PC-9 (cell line): ENCODE measurements at places on chromosomes 1 and 21.

DNA sequence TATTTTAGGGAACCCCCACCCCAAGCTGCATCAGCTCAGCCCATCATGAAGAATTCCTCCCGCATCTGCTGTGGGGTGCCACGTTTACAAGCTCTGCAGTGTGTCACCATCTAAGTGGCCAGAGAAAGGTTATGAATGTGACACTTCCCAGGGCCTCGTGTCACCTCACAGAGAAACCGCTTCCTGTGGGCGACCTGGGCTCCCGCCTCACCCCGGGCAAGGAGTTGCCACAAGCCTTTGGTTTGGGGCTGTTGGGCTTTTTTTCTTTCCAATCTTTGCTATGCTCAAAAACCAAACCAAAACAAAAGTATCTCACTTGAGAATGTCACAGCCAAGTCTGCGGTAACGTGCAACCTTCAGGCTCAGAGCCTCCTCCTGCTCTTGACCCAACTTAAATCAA is 82.1 kb upstream of the ARHGEF16 start:
- no peaks in the 10 kb centered on the region for H3K4me1 ChIP-seq
- H3K4me3 ChIP-seq, result no peak overlapping the region
- no peak for DNase-seq
- no peak overlapping the region for H3K27ac ChIP-seq
- H3K27me3 ChIP-seq, result peaks cover 99% of the 10 kb centered on the region

DNA sequence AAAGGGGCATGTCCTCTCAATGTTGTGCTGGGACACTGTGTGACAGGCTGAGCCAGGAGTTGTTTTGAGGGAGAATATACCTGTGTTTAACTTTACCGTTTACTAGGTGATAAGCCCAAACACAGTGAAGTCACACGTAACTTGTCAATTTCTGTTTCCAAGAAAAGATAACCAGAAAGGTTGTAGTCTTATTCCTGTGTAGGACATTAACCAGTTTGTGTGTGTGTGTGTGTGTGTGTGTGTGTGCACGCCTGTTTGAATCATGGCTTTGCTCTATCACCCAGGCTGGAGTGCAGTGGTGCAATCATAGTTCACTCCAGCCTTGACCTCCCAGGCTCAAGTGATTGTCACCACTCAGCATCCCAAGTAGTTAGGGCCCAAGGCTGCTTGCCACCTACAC is 83.6 kb downstream of the MRPS6 start:
- no peak overlapping the region for H3K27ac ChIP-seq
- no peaks in the 10 kb centered on the region for H3K36me3 ChIP-seq
- H3K4me1 ChIP-seq, result no peaks in the 10 kb centered on the region
- H3K4me3 ChIP-seq, result no peak overlapping the region
- no peak for DNase-seq
- H3K27me3 ChIP-seq, result no peaks in the 10 kb centered on the region

DNA sequence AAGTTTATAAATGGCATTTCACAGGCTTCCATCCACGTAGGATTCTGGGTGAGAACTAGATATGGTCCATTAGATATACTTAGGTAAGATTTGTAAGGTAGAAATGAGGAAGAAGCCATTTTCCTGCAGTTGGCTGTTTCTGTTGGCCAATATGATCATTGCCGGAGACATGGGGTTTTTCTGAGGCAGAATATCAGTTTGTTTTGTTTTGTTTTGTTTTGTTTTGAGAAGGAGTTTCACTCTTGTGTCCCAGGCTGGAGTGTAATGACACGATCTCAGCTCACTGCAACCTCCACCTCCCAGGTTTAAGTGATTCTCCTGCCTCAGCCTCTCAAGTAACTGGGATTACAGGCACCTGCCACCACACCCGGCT is 8.7 kb upstream of the EYA3 start:
- no peak overlapping the region for H3K27ac ChIP-seq
- H3K4me3 ChIP-seq, result no peak overlapping the region
- no peaks in the 10 kb centered on the region for H3K4me1 ChIP-seq
- no peaks in the 10 kb centered on the region for H3K36me3 ChIP-seq
- DNase-seq, result no peak
- no peaks in the 10 kb centered on the region for H3K27me3 ChIP-seq

DNA sequence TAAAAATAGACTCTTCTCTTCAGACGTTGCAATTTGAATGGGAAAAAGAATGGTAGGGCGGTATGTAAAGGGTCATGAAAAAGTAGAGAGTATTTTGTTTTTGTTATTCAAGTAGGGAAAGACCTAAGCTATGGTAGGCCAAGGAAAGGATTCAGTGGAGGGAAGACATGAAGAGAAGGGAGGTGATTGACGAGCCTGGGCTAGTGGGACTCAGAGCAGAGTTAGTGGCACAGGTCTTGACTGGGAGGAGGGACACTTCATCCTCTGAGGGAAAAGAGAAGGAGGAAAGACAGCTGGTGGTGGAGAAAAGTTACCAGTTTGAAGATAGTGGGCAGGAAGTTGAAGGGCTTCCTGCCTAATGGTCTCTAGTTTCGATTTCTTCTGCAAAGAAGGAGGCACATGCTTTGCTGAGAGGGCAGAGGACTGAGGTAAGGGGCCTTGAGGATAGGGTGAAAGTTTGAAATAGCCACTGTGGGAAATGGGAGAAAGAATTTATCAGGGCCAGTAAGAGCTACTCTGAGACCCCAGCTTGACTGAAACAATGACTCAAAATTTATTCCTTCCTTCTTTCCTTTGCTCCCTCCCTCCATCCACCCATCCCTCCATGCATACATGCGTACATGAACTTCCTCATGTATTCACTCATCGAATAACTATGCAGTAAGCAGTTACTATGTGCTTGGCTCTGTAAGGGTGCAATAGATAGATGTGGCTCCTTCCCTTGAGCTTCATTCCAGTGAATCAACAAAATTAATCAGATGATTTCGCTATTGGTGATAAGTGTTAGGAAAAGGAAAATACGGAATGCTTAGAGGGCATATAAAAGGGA is 4.2 kb downstream of the CD48 start:
- H3K36me3 ChIP-seq, result no peaks in the 10 kb centered on the region
- no peaks in the 10 kb centered on the region for H3K4me1 ChIP-seq
- no peak overlapping the region for H3K4me3 ChIP-seq

- no peaks in the 10 kb centered on the region for H3K36me3 ChIP-seq
- H3K27ac ChIP-seq, result no peak overlapping the region
- H3K27me3 ChIP-seq, result no peaks in the 10 kb centered on the region
- no peak overlapping the region for H3K4me3 ChIP-seq
- DNase-seq, result no peak
Observed at GRCh38 chr1:150999051-150999674, 7.5 kb downstream of the MINDY1 start.

DNA sequence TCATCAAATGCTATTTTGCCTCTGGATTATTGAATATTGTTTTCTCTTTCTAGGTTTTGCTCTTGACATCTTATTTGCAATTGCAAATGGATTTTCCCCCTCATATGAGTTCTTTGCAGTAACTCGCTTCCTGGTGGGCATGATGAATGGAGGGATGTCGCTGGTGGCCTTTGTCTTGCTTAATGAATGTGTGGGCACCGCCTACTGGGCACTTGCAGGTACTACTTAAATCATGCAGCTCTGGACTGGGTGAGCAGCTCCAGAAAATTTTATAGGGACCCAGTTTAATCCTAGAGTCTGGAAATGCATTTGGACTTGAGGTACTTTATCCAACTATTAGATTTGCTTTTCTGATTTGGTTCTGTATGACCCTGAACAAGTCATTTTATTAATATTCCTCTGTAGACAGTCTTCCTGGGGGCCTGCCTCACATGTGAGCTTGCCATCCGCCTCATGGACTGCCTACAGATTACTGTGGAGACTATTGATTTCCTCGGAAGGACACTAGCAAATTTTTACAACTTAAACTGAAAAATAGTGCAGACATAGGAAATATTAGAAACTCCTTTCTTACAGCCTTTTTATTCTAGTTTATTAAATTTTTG is 44.5 kb downstream of the SLC22A15 start:
- no peaks in the 10 kb centered on the region for H3K4me1 ChIP-seq
- H3K27ac ChIP-seq, result no peak overlapping the region
- no peak overlapping the region for H3K4me3 ChIP-seq
- no peaks in the 10 kb centered on the region for H3K27me3 ChIP-seq
- DNase-seq, result peak; percentile 18

- H3K27me3 ChIP-seq, result no peaks in the 10 kb centered on the region
- no peaks in the 10 kb centered on the region for H3K36me3 ChIP-seq
- H3K27ac ChIP-seq, result no peak overlapping the region
- no peak overlapping the region for H3K4me3 ChIP-seq
- DNase-seq, result peak; percentile 27
- no peaks in the 10 kb centered on the region for H3K4me1 ChIP-seq
Observed at GRCh38 chr1:68916221-68916902, 419.5 kb upstream of the DEPDC1 start.

GRCh38 chr1:4407851-4408250 is 246.6 kb upstream of the AJAP1 start:
- no peaks in the 10 kb centered on the region for H3K36me3 ChIP-seq
- no peak overlapping the region for H3K4me3 ChIP-seq
- H3K4me1 ChIP-seq, result no peaks in the 10 kb centered on the region
- no peak for DNase-seq

GRCh38 chr21:38244885-38245869 is 11.6 kb upstream of the KCNJ15 start:
- H3K27me3 ChIP-seq, result peaks cover 4% of the 10 kb centered on the region; the same call in 1 of the 2 replicates
- no peak overlapping the region for H3K4me3 ChIP-seq
- H3K4me1 ChIP-seq, result no peaks in the 10 kb centered on the region

GRCh38 chr1:200520735-200521134 is 99.8 kb downstream of the KIF14 start:
- no peak for DNase-seq
- H3K27ac ChIP-seq, result no peak overlapping the region
- H3K4me1 ChIP-seq, result no peaks in the 10 kb centered on the region
- no peak overlapping the region for H3K4me3 ChIP-seq

GRCh38 chr1:39262802-39263201 is 58.3 kb downstream of the MACF1 start:
- H3K4me3 ChIP-seq, result no peak overlapping the region
- no peaks in the 10 kb centered on the region for H3K27me3 ChIP-seq
- H3K36me3 ChIP-seq, result no peaks in the 10 kb centered on the region
- no peaks in the 10 kb centered on the region for H3K4me1 ChIP-seq

- H3K36me3 ChIP-seq, result 0 out of 2 replicates have a peak, but pooled peaks cover under 1% of the 10 kb centered on the region
- H3K27me3 ChIP-seq, result no peaks in the 10 kb centered on the region
- no peak overlapping the region for H3K4me3 ChIP-seq
- H3K27ac ChIP-seq, result no peak overlapping the region
- DNase-seq, result no peak
Observed at GRCh38 chr1:40244138-40244744, 3.5 kb upstream of the TMCO2 start.

- no peak overlapping the region for H3K27ac ChIP-seq
- no peak for DNase-seq
- H3K36me3 ChIP-seq, result no peaks in the 10 kb centered on the region
- no peaks in the 10 kb centered on the region for H3K4me1 ChIP-seq
Observed at GRCh38 chr1:186812570-186812969, 16.2 kb upstream of the PLA2G4A start.

DNA sequence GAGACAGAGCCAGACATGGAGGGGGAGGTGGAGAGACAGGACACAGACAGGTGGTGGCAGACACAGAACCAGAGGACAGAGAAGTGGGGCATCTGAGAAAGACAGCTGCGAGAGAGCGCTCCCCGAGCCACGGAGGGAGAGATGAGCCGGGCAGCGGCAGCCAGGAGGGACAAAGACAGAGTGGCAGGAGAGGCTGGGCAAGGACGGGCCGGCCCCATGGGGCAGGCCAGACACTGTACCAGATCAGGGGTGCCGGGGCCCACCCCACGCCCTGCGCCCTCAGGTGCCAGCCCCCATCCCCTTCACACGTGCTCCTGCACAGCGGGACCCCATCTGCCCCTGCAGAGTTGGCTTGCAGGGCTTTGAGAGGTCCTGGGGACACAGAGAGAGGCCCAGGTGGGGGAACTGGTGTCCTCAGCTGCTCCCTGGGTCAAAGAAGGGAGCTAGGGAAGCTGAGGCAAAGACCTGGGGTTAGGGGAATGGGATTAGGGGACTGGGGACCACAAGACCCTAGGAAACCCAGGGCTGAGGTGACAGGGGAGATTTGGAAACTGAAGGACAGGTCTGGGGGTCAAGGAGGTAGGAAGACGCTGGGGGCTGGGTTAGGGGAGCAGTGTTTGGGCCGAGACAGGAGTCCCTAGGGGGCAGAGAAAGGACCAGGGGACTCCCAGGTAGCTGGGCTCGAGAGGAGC is 643 bp downstream of the FNDC5 start:
- no peak for DNase-seq
- H3K4me3 ChIP-seq, result no peak overlapping the region
- H3K36me3 ChIP-seq, result no peaks in the 10 kb centered on the region

GRCh38 chr1:233679030-233679429 is 65.1 kb downstream of the KCNK1 start:
- no peak overlapping the region for H3K4me3 ChIP-seq
- no peaks in the 10 kb centered on the region for H3K27me3 ChIP-seq
- peaks cover 26% of the 10 kb centered on the region for H3K4me1 ChIP-seq
- peaks cover 42% of the 10 kb centered on the region for H3K36me3 ChIP-seq

GRCh38 chr1:164948101-164948500 is 389.1 kb downstream of the PBX1 start:
- no peak for DNase-seq
- no peaks in the 10 kb centered on the region for H3K4me1 ChIP-seq

- H3K36me3 ChIP-seq, result no peaks in the 10 kb centered on the region
- H3K27me3 ChIP-seq, result no peaks in the 10 kb centered on the region
- H3K4me3 ChIP-seq, result no peak overlapping the region
- DNase-seq, result no peak
Observed at GRCh38 chr1:212281590-212281989, 3.6 kb upstream of the PPP2R5A start.

DNA sequence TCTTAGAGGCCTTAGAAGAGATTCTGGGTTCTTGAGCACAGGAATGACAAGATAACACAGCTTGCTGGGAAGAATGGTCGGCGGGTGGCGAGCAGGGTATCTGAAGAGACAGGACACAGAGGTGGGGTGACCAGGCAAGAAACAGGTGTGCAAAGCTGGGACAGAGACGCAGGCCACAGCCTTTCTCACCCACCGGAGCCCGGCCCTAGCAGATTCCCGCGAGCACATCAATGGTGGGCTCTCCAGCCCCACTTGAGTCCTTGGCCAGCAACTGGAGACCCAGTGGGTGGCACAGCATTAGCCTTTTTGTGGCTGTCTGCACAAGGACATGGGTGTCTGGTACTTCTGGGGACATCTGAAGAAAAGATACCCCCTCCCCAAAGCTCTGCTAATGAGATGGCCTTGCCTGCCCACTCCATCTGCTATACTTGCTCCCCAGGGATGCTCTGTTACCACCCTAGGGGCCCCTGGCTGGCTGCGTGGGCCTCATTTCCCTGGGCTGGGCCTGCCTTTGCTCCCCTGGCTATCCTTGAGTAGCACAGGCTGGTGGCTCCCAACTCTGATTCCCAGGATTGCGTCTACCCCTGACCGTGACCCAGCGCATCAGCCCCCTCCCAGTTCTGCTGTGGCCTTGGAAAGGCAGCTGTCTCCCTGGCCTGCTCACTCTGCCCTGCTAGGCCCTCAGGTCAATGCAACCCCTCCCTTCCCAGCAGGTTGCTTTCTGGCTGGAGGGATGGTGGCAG is 127.2 kb upstream of the ADAR start:
- H3K4me3 ChIP-seq, result no peak overlapping the region
- H3K4me1 ChIP-seq, result peaks cover 10% of the 10 kb centered on the region
- DNase-seq, result no peak
